Left lobe of liver (tissue), 2 donors: ENCODE measurements at places on chromosomes 3 and 15.

DNA sequence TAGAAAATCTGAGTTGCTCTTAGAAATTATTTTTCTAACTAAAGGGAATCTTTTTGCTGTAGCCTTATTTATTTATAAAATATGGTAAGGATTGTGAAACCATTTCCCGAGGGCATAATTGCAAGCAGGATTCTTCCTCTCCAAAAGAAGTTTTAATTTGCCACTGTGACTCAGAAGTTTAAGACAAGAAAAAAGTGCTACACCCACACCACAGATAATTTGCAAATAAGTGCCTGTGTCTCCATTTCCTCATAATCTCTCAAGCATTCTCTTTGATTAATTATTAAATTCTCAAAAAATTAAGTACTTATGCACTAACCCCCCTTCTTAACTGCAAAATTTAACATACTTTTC, 43.6 kb downstream of the RASA2 start:
- DNase-seq = no peak

GRCh38 chr3:143502081-143502480, 346.2 kb downstream of the SLC9A9 start:
- DNase-seq = no peak

DNA sequence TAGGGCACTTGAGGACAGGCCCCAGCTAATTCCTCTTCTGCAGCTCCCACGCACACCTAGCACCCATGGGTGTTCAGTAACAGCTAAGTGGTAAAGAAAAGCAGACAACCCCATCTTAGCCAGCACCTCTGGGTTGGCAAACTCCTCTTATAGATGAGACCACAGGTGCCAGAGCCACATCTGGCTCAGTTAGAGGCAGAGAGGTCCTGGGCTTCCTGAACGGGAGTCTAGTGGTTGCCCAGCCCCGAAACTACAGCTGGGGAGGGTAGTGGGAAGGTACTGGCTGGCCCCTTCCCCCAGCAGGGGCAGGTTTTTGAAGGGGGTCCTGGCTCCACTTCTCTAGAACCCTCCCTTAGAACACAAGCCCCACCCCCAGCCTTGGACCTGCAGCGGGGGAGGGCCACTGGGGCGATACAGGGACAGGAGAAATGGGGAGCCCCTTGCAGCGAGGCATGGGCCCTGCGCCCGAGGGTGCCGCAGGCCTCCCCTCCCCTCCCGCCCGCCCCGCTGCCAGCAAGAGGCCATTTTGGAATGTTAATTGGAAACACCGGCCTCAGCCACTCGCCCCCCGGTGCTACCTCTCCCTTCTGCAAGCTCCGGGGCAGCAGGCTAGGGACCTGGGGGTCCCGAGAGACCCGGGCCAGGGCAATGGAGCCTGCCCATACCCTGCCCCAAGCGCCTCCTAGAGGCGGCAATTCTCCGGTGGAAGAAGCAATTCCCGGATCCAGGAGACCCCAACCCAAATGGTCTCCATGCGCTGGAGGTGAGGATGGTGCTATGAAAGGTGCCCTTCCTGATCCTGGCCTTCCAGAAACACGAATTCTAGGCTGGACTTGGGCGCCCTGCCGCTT, 1.5 kb downstream of the DUSP7 start:
- no peak for DNase-seq

DNA sequence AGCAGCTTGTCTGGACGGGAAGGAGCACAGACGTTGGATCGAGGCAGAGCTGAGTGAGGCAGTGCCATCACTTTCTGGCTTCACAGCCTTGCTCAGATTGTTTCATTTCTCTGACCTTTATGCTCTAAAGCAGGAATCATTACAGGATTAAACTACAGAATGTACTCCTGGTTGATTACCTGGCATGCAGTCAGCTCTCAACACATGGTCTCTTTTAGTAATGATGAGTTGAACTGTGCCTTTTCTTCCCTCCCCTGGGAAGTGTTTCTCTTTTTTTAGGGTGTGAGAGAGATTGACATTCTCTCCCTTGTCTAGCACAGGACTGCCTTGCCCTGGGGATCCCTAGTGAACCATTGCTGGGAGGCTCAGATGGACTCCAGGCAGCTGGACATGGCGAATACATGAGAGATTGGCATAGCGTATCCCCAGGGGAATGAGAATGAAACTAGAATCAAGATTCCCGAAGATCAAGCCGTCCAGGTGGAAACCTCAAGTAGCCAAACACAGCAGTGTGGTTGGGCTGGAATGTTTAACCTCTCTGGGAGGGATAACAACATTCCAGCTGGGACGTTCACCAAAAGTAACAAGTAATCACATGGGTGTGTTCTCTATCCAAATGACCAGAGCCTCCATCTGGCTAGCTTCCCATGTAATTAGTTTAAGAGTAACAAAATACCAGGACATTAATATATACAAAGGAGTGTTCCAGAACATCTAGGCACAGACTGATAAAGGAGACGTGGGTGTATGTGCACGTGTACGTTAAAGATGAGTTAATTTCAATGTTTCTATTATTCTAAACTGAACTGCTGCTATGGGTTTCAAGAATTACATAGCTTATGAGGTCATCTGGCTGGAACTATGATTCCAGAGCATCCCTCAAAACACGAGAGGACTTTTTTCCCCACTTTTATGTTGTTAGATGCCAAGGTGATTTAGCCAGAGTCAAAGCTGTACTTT, 118.6 kb upstream of the NR2E3 start:
- DNase-seq = no peak

- no peak for DNase-seq
These were observed 146.1 kb upstream of the CTNNB1 start for GRCh38 chr3:41053220-41053619.

GRCh38 chr15:55703873-55704301, 39.1 kb downstream of the PRTG start:
- no peak for DNase-seq

GRCh38 chr15:25684521-25685431, 178.4 kb downstream of the ATP10A start:
- no peak for DNase-seq

DNA sequence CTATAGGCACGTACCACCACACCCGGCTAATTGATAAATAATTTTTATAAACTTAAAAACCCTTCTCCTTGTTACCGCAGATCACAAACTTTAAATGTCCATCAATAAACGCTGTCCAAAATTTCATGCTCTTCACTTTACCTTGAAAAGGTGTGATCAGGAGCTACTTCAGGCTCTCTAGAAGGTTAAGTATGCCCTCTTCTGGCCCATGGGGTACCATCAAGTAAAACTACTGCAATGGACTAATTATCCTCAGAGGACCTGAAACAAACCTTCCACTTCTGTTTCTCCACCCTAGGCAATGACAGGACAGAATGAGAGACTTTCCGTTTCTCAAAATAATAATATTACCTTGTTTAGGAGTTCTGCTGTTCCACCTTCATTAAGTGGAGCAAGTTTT, 9.2 kb downstream of the LZTFL1 start:
- DNase-seq = no peak

DNA sequence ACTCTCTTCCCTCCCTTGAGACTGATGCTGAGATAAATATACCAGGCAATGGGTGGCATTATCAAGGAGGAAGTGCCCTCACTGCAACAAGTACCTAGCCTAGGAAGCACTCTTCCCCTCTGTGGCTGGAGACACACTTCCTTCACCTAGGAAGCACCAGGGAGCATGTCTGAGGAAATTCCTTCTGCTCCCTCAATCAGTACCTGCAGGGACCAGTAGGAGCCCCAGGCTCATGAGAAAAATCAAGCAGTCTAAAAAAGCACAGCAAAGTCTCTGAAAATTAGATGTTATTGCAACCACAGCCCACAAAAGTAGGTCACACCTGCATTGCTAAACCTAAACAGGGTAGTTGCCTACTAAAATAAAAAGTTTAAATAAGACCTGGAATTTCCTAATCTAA, 78.2 kb upstream of the TRPM1 start:
- DNase-seq = no peak

DNA sequence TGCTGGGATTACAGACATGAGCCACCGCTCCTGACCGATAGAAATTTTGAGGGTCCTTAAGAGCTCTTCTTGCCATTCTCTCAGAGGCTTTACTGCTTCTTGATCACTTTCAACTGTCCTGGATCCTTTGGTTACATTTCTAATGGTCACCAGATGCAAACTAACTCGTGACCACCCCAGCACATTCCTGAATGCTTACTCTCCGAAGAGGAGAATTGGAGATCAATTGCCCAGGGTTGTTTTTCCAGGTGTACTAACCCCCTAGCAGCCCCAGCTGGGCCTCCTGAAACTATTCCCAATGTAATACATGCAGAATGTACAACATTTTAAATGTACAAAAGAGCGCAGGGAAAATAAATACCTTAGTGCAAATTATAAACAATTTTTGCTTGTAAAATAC, 65.1 kb upstream of the TBL1XR1 start:
- peak; percentile 2 for DNase-seq

DNA sequence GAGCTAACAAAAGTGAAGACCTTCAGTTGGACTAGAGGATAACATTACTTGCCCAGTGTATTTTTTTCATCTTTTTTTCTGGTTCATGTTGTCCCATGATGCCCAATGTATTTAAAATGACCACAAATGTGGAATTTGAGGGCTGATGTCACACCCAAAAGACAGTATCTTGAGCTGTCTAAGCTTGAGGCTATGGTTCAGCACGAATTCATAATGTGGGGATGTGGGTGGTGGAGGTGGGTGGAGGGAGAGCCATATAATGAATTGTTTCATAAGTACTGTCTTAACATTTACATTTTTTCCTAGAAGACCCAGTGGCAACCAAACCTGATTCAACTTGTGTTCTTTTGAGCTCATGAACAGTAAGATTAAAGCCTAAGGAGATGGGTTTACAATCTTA, 37.5 kb downstream of the CHAC1 start:
- DNase-seq = no peak

DNA sequence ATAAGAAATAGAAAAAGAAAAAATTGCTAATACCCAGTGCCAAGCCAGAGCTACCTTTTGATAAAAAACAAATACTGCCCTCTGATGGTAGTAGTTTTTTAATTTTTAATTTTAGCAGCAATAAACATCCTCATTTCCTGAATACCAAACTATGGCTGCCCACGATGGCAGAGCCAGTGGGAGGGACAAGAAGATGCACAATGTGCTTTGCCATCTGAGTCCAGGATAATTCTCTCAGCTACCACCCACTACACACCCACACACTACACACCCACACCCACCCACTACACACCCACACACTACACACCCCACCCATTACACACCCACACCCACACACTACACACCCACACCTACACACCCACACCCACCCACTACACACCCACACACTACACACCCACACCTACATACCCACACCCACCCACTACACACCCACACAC, 17.8 kb downstream of the CEP19 start:
- DNase-seq = no peak

DNA sequence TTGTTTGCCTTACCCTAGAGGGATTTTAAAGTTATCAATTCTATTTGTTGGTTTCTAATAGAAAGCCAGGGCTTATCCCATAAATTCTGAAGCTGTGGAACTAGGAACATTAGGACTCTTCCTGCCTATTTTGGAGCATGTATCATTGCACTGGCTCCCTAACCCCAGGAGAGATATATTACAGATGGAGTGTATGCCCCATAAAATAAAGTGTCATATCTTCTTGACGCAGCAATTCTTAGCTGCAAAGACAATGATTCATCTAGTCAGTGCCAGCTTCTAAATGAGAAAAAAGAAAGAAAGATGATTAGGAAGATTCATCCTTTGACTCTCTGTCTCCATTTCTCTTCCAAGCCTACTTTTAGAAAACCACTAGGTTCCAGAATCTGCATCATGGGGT, 74.8 kb upstream of the MAGI1 start:
- no peak for DNase-seq

DNA sequence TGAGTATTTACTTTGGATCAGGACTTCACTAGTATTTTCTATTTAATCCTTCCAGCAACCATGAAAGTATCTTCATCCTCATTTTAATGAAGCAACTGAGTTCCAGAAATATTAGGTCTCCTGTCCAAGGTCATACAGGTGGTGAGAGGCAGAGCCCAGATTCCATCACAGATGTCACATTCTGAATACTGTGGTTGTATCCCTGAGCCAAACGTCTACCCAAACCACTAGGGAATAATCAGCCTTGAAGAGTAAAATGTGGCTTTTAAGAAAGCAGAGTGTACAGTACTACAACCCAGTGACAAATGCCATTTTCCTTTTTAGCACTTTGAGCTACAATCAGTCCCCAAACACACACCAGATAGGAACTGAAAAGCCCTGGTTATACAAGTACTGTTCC, 93.3 kb upstream of the TRIM42 start:
- no peak for DNase-seq

- DNase-seq = no peak
These were observed 62.3 kb upstream of the ARHGEF3 start for GRCh38 chr3:56864090-56864489.

GRCh38 chr3:158489181-158489580, 81.8 kb upstream of the MLF1 start:
- no peak for DNase-seq

- no peak for DNase-seq
These were observed 160.8 kb downstream of the EPHB1 start for GRCh38 chr3:134955874-134956273.

- no peak for DNase-seq
These were observed 9.5 kb downstream of the TTBK2 start for GRCh38 chr15:42911058-42911592.

DNA sequence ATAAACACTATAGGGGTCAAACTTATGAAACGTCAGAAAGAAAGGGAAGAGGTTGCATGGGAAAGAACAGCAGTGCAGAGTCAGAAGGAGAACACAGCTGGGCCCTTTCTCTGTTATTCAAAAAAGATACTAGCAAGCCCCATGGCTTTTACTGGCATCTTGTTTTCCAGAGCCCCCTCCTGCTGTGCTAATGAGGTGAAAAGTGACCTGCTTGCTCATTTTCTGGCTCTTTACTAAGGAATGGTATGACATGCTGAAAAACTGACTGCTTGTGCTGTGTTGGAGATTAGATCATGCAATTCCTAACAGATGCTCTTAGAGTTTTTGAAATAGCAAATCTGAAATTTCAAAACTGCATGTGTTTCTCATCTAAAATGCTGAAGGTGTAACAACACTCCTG, 541.6 kb upstream of the ALCAM start:
- DNase-seq = no peak

DNA sequence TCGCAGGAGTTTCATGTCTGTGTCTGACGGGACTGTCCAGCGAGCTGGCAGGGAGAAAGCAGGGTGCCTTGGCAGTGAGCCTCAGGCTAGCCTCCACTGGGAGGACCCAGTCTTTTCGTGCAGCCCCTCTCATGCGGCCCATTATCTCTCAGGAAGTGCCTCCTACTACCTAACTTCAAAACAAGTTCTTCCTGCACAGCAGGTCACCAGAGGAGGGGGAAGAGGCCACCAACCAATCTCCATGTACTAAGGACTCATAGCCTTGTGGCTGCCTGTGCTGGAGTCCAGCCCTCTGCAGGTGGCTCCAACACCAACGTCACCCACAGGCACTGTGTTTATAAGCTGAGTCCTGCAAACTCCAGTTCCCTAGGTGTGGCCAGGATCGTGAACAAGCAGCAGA, 4.8 kb downstream of the VIPR1 start:
- DNase-seq = peak; percentile 44

GRCh38 chr15:35646790-35647189, 100.8 kb upstream of the DPH6 start:
- no peak for DNase-seq
